ENCODE measurements at places on chromosomes 1 and 21.

GRCh38 chr1:39683591-39684312 is 7.5 kb downstream of the HPCAL4 start:
- no peak for DNase-seq

DNA sequence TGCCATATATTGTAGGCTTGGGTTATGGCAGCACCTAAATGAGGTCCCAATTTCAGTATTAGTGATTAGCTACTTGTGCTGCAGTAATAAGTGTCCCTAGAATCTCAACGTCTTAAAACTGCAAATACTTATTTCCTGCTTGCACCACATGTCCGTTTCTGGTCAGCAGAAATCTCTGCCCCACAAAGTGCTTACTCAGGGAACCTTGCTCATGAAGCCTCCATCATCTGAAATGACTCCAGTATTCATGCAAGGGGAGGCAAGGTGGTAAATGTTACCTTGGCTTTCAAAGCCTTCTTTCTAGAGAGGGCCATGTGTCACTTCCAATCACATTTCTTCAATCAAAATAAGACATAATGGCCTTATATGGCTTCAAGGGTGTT is 274.2 kb upstream of the KAZN start:
- DNase-seq: no peak

DNA sequence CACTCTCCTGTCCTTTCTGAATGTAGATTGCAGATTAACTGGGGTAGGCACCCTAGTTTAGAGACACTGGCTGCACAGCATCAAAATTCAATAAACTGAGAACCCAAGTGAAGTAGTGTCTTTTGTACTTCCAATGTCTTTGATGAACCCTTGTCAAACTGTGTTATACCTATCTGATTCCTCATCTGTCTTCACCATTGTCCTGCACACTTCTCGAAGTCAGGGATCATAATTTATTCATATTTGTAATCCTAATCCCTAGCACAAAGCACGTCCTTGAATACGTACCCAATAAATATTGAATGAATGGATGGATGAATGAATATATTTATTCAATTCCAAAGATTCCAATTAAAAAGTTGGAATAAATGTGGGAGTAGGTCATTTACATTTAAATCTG is 256.6 kb upstream of the PTBP2 start:
- DNase-seq: no peak

- DNase-seq: no peak
These were observed 91.7 kb downstream of the TYW3 start for GRCh38 chr1:74824497-74825107.

DNA sequence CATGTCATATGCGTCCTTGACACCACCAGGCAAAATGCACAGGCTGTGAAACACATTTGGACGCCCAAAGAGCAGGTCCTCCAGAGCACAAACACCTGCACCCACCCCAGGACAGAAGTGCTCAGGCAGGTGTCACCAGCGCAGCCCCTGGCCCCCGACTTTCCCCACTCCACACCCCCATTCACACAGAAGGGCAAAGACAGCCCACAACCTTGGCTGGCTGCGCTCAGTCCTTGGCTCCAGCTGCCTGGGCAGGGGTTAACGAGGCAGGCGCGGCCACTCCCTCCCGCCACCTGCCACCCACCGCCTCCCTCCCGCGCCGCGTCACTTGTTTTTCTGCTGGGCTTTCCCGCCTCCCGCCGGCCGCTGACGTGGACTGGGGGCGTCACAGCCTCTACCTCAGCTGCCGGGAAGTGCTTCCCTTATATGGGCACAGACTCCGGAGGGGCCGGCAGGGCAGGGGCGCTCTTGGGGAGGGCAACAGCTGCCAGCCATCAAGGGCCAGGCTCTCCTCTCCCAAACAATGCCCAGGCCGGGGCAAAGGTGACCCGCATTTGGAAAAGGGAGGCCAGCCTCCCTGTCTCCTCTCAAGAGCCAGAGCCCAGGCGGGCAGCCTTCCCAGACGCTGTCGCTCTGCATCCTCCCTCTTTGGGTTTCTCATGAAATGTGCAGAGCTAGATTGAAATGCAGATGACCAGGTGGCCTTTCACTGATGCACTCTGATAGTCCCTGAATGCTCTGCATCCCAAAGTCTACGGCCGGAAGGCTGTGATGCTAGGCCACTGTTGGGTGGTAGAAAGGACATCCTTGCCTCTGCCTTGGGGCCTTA is 14.8 kb upstream of the BTG2 start:
- peak; percentile 74 for DNase-seq

DNA sequence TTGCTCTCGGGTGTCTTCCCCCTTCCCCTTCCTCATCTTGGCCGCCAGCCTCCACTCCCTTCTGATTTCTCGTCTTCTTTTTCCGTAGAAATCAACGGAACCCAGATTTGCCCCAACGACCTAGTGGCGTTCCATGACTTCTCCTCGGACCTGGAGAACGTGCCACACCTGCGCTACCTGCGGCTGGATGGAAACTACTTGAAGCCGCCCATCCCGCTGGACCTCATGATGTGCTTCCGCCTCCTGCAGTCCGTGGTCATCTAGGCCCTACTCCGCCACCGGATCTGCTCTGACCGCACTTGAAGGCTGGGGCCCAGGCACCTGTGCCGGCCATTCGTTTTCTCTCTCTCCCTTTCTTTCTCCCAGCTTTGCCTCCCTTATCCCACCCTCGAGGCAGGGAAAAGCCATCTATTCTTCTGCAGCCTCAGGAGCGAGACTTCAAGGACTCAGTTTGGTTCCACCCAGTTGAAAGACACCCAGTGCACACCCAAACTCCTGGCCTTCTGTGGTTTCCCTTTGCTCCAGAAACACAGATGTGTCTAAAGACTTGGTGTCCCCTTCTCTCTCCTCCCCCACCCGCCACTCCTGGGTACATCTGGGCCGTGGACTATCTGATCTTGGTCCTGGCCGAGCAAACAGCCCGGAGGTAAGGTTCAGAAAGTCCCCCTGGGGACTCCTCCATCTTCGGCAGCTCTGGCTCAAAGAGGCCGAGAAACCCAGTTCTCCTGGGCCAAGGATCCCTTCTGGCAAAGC is 7.2 kb upstream of the OPTC start:
- DNase-seq: no peak

DNA sequence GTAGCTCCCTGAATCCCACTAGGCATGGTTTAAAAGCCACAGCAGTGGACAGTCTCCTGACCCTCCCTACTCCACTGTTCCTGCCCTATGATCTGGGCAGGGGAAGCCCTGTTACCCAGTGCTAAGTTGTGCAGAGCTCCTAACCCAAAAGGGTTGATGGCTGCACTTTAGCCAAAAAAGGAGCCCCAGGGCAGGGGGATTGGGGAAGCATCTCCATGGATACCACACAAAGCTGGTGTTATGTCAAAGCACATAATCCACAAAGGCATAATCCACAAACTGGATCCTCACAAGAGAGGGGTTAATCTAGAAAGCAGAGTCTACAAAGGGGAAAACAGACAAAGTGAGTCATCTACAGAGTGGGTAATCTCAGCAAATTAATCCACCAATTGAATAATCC is 5.7 kb downstream of the RSPO1 start:
- no peak for DNase-seq

DNA sequence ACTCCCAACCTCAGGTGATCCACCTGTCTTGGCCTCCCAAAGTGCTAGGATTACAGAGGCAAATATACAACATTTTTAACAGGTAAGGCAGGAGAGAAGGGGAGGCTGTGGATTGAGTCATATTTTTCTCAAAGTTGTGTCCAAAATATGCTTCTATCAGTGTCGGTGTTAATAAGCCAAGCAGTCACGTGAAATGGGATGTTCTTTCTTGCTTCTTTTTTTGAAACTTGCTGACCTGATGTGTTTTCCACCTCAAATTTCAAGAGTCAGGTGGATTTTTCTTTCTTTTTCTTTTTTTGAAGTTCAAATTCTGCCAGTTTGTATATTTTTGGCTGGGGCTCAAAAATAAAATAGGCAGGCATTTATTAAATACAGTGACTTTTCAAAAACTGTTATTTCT is 91.5 kb downstream of the PCP4 start:
- DNase-seq: no peak

DNA sequence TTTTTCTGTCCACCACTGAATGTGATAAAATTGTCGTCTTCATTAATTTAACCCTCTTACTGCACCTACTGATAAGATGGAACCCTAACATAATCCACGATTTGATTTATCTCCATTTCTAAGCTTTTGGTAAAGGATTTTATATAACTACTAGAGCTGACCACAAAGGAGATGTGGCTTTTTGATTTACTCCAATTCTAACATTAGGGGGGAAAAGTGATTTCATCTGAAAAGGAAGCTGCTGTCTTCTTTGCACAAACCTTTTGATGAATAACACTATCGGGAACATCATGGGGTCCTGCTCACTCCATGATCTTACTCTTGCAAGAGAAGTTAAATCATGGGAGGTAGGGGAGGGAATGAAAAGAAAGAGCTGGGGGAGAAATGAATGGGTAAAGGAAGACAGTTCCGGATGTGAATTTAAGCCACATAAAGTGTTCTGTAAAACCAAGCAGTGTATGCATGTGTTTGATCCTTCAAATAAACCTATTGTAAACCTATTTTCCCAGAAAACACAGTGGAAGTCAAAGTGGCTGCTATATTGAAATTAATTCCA is 161.8 kb downstream of the GABPA start:
- DNase-seq: no peak

DNA sequence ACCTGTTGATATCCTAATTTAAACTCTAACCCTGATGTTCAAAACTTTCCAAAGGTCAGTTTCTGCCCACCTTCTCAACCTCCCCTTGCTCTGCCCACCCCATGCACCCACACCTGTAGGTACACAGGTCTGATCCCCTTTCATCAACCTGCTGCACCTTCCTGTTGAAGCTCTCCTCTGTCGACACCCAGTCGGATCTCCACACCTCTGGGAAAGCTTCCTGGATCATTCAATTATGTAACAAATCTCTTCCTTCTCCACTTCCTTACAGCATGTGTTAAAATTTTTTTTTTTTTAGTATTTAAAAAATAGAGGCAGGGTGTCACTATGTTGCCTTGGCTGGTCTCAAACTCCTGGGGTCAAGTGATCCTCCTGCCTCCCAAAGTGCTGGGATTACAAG is 44.7 kb upstream of the IGSF5 start:
- no peak for DNase-seq

DNA sequence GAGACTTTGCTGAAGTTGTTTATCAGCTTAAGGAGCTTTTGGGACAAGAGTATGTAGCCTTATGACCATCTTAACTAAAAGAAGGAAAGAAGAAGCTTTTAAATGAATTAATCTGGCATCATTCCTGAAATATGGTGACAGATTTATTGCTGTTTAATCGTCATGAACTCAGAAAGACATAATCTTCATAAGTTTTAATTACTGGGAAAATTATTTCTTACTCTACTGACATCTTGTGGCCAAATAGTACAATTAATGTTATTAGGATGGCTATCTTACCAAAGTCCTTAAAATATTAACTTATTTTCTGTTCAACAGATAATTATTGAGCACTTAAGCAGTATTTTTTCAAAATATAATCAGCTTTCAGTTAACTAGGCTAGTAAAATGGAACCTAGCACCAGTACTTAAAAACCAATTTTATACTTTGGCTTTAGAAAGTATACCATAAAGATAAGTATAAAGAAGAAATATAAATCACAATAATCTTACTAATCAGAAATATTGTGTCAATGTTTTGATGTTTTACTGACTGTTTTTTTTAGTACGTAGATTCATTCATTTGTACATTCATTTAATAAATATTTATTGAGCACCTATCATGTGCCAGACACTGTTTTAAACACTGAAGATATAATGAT is 34.7 kb upstream of the GPR25 start:
- no peak for DNase-seq

GRCh38 chr1:194503209-194503608 is 1316.8 kb upstream of the B3GALT2 start:
- no peak for DNase-seq

- no peak for DNase-seq
These were observed 492.3 kb downstream of the MRPL39 start for GRCh38 chr21:25115021-25115420.

- DNase-seq: no peak
These were observed 80.7 kb upstream of the HP1BP3 start for GRCh38 chr1:20867847-20868246.

DNA sequence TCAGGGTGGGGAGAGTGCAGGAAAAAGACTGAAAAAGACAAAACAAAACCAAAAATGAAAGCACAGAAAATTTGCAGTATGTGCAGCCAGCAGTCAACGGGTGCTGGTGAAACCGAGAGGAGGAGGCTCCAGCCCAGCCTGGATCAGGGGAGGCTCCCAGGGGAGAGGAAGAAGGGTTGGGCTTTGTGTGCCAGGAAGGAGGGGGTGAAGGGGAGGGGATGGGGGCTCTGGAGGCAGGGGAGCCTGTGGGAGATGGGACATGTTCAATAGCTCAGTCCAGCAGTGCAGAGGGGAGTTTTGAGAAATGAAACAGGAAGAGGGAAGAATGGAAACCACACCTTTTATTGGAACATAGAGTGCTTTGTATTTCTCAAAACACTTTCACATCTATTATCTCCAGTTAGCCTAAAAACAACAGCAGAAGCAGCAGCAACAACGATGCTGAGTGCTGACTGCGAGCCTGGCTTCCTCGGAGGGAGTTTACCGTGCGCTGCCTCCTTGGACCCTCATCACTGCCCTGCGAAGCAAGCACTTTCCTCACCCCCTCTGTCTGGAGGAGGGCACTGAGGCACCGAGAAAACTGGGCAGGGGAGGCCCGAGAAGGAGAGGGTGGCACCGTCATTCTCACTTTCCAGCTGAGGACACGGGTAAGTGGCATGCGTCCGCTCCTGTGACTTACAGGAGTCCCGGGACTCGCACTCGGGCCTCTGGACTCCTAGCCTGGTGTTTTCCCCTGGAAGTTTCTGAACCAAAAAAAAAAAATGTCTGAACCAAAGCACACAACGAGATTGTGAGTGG is 62.9 kb downstream of the MDM4 start:
- DNase-seq: no peak

DNA sequence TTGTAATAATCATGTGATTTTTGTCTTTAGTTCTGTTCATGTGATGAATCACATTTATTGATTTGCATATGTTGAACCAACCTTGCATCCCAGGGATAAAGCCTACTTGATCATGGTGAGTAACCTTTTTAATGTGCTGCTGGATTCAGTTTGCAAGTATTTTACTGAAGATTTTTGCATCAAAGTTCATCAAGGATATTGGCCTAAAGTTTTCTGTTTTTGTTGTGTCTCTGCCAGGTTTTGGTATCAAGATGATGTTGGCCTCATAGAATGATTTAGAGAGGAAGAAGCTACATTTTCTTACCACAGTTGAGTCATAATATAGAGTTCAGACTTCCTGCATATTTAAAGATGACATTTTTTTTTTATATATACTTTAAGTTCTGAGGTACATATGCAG is 455.9 kb downstream of the PLPP3 start:
- no peak for DNase-seq

- no peak for DNase-seq
These were observed 29.3 kb upstream of the ERO1B start for GRCh38 chr1:236311040-236311439.

- DNase-seq: no peak
These were observed 418.2 kb upstream of the ADGRL2 start for GRCh38 chr1:81382561-81382960.

GRCh38 chr1:111707906-111708305 is 31.3 kb downstream of the INKA2 start:
- no peak for DNase-seq

DNA sequence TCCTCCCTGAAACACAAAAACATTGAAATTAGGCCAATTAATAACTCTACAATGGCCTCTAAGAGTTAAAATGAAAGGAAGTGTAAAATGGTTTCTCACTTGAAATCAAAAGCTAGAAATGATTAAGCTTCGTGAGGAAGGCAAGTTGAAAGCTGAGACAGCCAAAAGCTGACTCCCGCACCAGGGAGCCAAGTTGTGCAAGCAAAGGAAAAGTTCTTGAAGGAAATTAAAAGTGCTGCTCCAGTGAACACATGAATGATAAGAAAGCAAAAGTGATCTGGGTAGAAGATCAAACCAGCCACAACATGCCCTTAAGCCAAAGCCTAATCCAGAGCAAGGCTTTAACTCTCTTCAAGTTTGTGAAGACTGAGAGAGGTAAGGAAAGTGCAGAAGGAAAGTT is 22.8 kb downstream of the CYYR1 start:
- DNase-seq: no peak

Data from NCI-H2081 treated with DMSO at 0.1 percent for 48 hours (cell line).